ENCODE measurements at places on chromosomes 5 and 9. TPM values are rescaled to one million over a fixed set of nuclear protein-coding genes. Genes with fewer than 3 reads are reported as not detected.

GRCh38 chr5:143355710-143356109, 47.8 kb downstream of the NR3C1 start:
- H3K4me1 ChIP-seq, result peaks cover 6% of the 10 kb centered on the region
- no peak overlapping the region for H3K4me3 ChIP-seq
- peak; percentile 36 for DNase-seq
- no peaks in the 10 kb centered on the region for H3K36me3 ChIP-seq
- H3K27me3 ChIP-seq, result no peaks in the 10 kb centered on the region

- DNase-seq, result peak; percentile 83
- no peak overlapping the region for H3K27ac ChIP-seq
- H3K4me3 ChIP-seq, result no peak overlapping the region
- no peaks in the 10 kb centered on the region for H3K27me3 ChIP-seq
- peaks cover 4% of the 10 kb centered on the region for H3K36me3 ChIP-seq
These were observed 16.7 kb upstream of the KIF27 start for GRCh38 chr9:83937861-83938455.

DNA sequence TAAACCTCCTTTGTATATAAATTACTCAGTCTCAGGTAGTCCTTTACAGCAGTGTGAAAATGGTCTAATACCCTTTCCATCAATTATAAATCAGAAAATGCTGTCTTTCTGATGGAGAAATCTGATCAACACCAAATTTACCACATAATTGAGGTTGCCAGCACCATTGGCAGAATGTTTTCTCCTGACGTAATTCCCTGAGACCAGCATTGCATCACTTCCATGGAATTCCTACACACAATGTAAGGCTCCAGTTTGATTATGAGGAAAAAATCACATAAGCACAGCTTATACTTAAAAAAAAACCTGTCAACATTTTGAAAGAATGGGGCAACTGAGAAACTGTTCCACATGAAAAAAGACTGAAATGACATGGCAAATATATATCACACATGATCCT, 618.7 kb upstream of the CDH6 start:
- H3K27ac ChIP-seq, result no peak overlapping the region
- no peaks in the 10 kb centered on the region for H3K36me3 ChIP-seq
- no peaks in the 10 kb centered on the region for H3K4me1 ChIP-seq
- no peak for DNase-seq

The MEIKIN gene
- polyA plus RNA-seq, result not detected
